Muscle of leg (tissue), 16 donors: ENCODE measurements at places on chromosomes 5 and 9. TPM values are rescaled to one million over a fixed set of nuclear protein-coding genes. Genes with fewer than 3 reads are reported as not detected.

NFIB gene
- 95.7 TPM for polyA plus RNA-seq

DNA sequence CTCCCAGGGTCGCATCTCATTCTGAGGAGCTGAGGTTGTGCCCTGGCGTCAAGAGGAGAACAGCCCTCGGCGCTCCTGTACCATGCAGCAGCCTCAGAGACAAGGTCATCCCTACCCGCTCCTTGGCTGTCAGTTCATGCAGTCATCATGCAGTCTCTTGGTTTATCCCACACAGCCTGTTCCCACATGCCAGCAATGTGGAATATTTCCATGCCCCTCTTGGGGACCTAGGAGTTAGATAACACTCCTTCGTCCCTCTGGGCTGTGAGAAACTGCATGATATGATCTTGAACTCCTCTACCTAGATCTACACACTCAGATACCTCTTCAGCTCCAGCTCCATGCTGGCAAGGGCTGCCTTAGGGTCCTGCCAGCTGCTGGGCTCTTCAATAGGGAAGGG, 97.6 kb downstream of the BOD1 start:
- no peaks in the 10 kb centered on the region for H3K4me1 ChIP-seq
- H3K4me3 ChIP-seq, result no peak overlapping the region
- H3K27me3 ChIP-seq, result no peaks in the 10 kb centered on the region
- no peak for DNase-seq

DNA sequence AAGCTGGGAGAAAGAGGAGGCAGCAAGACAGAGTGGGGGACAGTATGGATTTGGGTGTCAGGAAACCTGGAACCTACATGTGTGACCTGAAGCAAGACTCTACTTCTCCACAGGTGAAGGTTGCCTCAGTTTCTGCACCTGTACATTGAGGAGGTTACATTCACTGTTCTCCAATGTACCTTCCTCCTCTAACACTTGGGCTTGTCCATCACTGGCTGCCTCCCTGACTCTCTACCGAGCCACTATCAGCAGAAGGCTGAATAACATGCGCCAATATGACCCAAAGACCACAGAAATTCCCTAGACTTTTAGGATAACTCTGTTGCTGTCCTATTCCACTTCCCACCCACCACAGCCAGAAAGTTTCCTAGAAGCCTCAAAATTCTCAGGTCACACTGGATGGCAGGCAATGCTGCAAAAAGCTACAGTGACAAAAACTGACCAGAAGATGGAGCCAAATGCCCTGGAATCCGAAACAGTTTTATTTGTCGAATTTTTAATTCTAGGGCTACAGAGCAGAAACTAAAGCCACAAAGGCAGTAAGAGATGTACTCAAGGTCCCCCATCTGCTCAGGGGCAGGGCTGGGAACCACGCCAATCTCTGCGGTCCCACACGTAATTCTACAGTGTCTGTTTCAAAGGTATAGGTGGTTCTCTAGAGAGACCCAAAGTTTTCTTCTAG, 64.4 kb downstream of the FAM114A2 start:
- DNase-seq, result peak; percentile 62
- H3K27me3 ChIP-seq, result peaks cover 4% of the 10 kb centered on the region
- no peaks in the 10 kb centered on the region for H3K4me1 ChIP-seq
- no peak overlapping the region for H3K4me3 ChIP-seq

C1QTNF3 gene
- polyA plus RNA-seq, result 152 TPM

DNA sequence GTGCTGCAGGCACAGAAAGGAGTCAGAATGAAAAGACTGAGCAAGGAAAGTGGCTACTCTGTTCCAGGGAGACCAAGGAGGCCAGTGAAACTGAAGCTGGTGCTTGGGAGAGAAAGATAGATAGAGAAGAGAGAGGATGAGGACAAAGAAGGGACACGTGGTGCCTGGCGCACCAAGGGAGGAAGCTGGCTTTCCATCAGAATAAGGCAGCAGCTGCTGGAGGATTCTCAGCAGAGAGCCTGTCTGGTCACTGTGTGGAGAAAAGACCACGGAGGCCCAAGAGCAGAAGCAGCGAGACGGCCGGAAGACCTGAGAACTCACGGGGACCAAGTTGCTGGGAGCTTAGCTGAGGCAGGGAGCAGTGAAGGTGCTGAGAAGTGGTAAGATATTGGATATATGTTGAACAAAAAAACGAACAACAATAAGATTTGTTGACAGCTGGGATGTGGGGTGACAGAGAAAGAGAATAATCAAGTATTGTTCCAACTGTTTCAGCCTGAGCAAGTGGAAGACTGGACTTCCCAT, 116.1 kb downstream of the SEMA5A start:
- no peaks in the 10 kb centered on the region for H3K36me3 ChIP-seq
- H3K4me3 ChIP-seq, result no peak overlapping the region
- H3K27ac ChIP-seq, result no peak overlapping the region
- H3K4me1 ChIP-seq, result peaks cover 7% of the 10 kb centered on the region
- H3K27me3 ChIP-seq, result no peaks in the 10 kb centered on the region

GRCh38 chr5:169641253-169641652, 4.2 kb downstream of the DOCK2 start:
- peaks cover 16% of the 10 kb centered on the region for H3K27me3 ChIP-seq

DNA sequence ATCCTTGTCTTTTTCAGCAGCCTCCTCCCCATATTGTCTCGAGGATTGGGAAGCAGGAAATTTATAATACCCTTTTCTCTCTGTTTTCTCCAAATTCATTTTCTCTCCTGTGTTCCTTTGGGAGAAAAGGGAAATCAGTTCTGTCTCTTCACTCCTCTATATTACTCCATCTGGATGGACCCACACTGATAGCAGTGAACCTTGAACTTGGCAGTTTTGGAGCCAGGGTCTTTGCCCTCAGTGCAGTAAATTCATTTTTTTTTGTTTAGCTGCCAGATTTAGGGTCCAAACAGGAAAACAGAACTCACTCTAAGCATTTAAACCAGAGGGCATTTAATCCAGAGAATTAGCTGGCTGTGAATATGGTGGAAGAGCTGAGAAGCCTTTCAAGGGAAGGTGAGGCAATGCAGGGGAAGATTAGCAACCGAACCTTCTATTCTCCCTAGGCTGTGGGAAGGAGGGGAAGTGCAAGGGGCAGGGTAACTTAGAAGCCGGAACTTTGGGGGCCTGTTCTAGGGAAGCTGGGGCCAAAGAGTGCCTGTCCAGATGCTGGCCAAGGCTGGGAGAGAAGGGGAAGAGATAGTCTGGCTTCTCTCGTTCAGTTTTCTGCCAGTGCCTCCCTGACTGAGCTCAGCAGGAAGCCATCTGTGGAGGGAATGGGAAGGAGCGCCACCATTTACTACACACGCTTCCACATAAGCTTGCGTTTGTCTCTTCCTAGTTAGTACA, 16.3 kb upstream of the NPR2 start:
- no peaks in the 10 kb centered on the region for H3K36me3 ChIP-seq
- DNase-seq, result peak; percentile 63
- no peak overlapping the region for H3K27ac ChIP-seq
- no peaks in the 10 kb centered on the region for H3K27me3 ChIP-seq

DNA sequence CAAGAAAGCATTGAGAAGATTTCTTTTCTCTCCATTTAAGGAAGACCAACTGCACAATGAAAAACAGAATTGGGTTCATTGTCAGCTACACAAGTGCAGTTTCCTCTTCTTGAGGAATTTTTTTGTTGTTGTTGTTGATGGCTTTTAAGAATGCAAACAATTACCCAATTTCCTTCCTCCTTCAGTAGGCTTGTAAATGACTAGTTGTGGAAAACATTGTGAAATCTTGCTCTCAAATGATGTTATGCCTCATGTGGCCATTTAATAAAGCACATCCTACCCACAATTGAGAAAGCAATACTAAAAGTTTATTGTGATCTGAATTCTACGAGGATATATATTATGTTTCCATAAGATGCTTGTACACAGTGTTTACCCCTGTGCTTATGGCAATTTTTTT, 171.6 kb downstream of the FAM174A start:
- no peak overlapping the region for H3K27ac ChIP-seq
- H3K27me3 ChIP-seq, result no peaks in the 10 kb centered on the region
- peak; percentile 73 for DNase-seq
- peaks cover 3% of the 10 kb centered on the region for H3K4me1 ChIP-seq
- no peak overlapping the region for H3K4me3 ChIP-seq
- H3K36me3 ChIP-seq, result no peaks in the 10 kb centered on the region

GRCh38 chr5:180289433-180289832, 2.5 kb downstream of the MAPK9 start:
- H3K27me3 ChIP-seq, result no peaks in the 10 kb centered on the region
- no peak overlapping the region for H3K4me3 ChIP-seq
- no peak overlapping the region for H3K27ac ChIP-seq
- no peaks in the 10 kb centered on the region for H3K36me3 ChIP-seq

- H3K27me3 ChIP-seq, result no peaks in the 10 kb centered on the region
- H3K4me1 ChIP-seq, result no peaks in the 10 kb centered on the region
- peaks cover 12% of the 10 kb centered on the region for H3K36me3 ChIP-seq
- no peak for DNase-seq
- no peak overlapping the region for H3K4me3 ChIP-seq
- H3K27ac ChIP-seq, result no peak overlapping the region
These were observed 105.1 kb upstream of the CTSL start for GRCh38 chr9:87620731-87621322.
